Right cardiac atrium (tissue), 5 donors: ENCODE measurements at places on chromosomes 2 and 18.
A peak's percentile ranks its signal among the peaks of the same experiment; 100 is the strongest.

DNA sequence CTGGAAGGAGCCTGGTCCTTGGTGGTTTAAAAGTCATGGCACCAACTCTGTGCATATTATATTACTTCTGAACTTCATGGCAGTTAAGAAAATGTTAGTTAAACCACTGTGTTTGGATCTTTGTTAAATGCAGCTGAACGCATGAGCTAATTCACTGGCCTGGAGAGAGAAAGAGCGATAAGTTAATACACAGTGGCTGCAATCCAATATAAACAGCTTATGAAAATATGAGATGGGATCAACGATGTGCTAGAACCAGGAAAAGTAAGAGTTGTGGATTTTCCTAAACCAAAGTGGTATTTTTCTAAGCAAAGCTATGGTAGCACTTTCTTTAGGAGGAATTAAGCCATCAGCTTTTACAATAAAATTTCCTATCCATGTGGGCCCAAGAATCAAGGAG lies 326.7 kb downstream of the MTX2 start:
- no peak for DNase-seq

- DNase-seq = no peak
These were observed 1344.5 kb upstream of the TMEFF2 start for GRCh38 chr2:193539188-193539587.

DNA sequence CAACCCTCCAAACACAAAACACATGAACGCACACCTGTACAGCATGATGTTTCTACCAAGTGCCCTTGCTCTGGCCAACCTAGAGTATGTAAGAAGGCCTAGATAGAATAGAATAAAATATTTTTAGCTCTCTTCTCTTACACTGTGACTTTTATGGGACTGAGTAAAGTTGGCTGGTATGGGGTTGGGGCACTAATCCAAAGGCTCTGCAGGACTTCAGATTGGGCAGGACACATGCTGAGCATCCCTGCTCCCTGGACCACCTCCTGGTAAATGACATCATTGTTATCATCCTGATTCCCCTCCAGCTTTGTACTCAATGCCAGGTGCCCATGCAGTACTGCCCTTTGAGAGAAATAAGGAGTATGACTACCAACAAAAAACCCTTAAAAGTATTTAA lies 322.2 kb downstream of the SLC8A1 start:
- DNase-seq = peak; percentile 15

DNA sequence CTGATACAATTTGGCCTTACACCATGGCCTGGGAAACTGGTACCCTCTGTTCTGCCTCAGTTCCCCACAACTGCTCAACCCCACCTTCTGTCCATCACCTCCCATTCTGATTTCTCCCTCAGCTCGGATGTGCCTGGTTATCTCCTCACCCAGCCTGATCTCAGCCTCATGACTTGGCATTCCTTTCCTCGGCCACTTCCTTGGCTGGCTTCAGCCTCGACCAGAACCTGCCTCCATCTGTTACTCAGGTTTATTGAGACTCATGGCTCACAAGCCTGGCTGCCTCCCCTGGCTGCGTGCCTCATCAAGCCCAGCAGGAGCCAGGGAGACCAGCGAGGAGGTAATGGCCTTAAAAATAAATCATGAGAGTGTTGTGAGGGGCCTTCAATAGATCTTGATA lies 356.2 kb upstream of the SPRED2 start:
- no peak for DNase-seq

- no peak for DNase-seq
These were observed 198.1 kb upstream of the SH3BP4 start for GRCh38 chr2:234753701-234754100.

DNA sequence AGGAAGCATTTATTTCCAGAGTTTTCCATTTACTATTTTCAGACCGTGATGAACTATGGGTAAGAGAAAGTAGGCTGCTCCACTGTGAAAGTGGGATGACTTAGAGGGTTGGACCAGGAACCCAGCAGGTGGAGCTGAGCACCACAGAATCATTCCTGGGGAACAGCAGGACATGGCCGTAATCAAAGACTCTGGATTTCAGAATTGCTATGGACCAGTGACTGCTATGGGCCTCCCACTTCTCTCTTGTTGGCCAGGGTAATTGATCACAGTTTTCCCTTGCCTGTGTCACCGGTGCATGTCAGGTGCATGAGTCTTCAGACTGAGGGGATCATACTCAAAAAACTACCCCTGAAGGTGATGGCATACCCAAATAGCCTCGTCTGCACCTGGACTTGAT lies 90.6 kb upstream of the GPC1 start:
- DNase-seq = no peak

DNA sequence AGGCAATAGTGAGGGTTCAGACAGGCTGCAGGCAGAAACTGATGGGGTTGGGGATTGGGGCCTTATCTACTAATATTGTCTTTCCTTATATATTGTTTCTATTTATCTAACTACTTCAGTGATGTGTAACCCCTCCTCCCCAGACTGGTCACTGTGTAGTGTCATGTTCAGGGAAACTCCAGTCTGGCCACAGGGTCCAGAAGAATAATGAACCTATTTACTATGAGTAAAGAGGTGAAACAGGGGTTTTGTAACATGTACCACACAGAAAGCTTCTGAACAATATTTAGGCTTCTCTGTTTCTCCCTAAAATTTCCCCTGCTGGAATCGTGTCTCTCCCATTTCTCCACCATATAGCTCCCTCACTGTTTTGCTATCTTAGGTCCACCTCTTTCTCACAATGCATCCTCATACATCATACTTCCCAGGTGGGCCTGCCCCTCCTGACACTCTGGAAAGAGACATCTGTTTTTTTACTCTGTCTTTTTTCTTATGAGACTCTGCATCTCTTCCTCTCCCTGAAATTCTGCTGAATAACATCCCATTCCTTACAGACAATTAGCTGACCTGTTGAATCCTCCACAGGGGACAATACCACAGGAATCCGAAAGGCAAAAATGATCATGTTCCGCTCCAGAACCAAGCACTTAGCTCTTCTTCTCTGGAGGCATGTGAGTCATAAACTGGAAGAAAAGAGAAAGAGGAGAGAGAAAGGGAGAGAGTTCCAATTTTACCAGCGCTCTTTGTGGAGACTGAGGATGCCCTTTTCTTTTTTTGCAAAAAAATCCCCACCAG lies 154.8 kb downstream of the ZEB2 start:
- DNase-seq = no peak

- peak; percentile 74 for DNase-seq
These were observed 153.0 kb downstream of the ZFP36L2 start for GRCh38 chr2:43073401-43073825.

- no peak for DNase-seq
These were observed 8.8 kb downstream of the MGAT5 start for GRCh38 chr2:134262684-134263083.

GRCh38 chr2:206611736-206612135 lies 30.6 kb upstream of the FAM237A start:
- DNase-seq = no peak

DNA sequence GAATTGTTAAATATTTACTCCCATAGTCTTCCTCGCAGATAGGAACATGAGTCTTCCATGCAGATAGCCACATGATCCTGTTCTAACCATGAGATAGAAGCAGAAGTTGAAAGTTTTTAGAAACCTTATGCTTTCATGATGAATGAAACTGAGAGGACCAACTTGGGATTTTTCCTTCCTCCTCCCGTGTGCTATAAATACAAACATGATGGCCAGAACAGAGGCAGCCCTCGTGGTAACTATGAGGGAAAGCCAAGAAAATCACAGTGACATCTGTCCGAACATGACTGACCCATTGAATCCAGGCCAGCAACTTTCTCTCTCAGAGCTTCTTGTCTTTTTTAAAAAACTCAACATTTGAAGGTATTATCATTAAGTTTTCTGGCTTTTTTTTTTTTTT lies 78.5 kb downstream of the ACAA2 start:
- no peak for DNase-seq

DNA sequence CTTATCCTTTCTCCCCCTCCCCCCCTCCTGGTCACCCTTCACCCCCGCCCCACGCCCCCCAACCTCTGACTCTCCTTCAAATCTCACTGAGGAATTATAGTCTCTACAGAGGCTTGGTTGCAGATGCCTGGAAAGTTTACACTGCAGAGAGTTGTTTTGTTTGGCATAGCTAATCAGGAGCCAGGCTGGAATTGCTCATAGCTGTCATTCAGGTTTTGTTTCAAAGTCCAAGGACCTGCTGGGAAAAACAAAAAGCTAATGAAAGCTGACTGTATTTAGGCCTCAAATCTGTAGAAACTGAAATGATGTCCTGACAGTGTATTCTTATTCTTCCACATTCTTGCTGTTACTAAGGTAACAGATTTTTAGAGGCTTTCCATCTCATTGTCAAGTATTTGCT lies 22.6 kb downstream of the GREB1L start:
- no peak for DNase-seq

DNA sequence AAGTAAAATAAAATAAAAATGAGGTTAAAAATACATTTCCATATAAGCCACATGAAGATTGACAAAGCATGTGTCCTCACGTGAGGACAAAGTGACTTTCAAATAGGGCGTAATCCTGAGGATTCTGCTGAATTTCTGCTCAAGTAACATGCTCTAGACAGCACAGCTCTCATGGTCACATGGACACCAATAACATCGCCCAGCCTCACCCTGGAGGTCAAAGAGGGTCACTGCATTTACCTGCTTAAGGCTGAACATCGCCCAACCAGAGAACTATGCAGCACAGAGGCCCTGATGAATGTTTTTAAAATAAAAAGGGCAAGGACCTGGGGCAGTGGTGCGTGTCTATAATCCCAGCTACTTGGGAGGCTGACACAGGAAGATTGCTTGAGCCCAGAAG lies 30.2 kb downstream of the TGFBRAP1 start:
- DNase-seq = no peak

GRCh38 chr2:86832334-86833096 lies 29.2 kb downstream of the CD8B start:
- DNase-seq = no peak

DNA sequence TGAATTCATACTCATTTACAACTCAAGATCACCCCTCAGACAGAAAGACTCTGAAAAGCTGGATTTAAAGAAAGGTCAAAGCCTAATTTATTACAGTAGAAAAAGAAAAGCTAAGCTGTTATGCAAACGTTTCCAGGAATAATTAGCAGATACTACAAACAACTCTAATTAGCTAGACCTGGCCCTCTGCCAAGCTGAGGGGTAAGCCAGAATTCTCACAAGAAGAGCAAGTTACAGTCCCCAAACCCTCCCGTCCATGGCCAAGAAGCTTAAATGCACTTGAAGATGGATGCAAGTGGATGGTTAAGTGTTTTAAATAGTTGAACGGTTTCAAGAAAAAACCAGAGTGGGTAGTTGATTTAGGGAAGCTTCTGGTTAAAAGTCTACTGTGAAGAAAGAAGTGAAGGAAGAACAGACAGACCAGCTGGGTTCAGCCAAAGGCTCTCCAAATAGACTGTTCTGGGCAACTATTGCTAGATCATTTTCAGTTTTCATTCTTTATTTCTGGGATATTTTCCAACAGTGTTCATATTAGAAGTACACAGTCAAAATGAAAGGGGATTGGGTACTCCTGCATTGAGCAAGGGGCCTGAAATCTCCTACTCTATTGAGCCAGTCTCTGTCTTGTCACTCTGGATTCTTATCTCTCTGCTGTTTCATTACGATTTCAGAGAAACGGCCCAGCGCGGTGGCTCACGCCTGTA lies 4.8 kb downstream of the LMAN2L start:
- no peak for DNase-seq

- DNase-seq = no peak
These were observed 115.3 kb downstream of the BCL11A start for GRCh38 chr2:60438131-60438530.

- DNase-seq = no peak
These were observed 56.3 kb downstream of the SRBD1 start for GRCh38 chr2:45554742-45555140.

DNA sequence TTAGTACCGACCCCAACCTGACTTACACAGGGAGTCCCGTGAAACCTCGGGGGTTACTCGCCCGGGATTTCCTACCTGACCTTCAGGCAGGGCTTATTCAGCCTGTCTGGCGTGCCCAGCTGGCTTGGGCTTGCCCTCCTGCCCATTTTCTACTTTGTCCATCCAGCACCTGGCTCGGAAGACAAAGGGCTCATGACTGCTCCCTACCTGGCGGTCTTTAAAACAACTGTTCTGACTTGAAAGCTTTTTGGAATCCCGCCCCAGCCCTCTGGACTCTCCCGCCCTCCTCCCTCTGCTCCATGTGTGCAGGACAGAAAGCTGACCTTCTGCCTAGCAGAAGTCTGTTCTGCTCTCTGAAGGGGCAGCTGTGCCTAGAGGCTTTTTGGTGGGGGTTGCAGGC lies 43.1 kb downstream of the ACKR3 start:
- no peak for DNase-seq

DNA sequence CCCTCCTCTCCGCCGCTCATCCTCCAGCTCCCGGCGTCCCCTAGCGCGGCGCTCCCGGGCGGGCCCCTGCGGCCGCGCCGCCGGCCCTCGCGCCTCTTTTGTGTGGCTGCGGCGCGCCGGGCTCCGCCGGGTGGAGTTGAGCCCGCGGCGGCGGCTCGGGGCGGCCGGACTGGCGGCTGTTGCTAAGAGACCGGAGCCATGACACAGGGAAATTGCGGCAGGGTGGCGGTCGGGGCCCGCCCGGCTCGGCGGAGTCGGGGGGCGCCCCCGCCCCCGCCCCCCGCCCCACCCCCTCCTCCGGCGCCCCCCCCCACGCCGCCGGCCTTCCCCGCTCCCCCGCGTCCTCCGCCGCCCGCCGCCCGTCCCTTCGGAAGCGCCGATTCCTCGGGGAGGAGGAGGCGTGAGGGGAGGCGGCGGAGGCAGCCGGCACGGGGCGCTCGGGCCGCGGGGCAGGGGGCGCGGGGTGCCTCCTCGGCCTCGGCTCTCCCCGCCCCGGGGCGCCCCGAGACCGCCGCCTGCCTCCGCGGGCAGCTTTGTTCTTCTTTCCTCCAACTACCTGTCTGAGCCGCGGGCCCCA lies at the start of gene TMEM200C:
Gene TMEM200C (minus strand): TSS at position 224 of the 577 bp plus-strand sequence. CDS start 3,459 bp downstream, outside the sequence.
- DNase-seq = peak; percentile 50

DNA sequence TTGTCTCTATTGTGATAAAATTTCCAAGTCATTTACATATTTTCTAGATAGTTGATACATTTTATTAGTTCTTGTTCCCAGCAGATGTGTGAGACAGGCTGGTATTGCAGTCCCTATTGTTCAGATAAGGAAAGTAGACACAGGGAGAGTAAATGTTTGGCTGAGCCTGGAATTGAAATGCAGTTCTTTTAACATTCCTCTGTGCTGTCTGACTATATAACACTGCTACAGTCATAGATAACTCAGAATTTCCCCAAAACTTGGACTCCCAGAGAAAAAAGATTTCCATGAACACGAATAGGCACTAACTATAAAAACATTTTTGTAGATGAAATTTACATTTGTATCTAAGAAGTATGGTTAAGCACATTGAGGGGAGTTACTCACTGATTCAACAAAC lies 71.4 kb downstream of the PLCL1 start:
- DNase-seq = no peak

- no peak for DNase-seq
These were observed 4.3 kb upstream of the CASP8 start for GRCh38 chr2:201256082-201256481.
